Right renal cortex interstitium (tissue), 3 donors: ENCODE measurements at places on chromosomes 12 and 14. TPM values are rescaled to one million over a fixed set of nuclear protein-coding genes. Genes with fewer than 3 reads are reported as not detected.

GRCh38 chr14:34363733-34364134 lies 98.3 kb downstream of the SPTSSA start:
- DNase-seq: no peak

DNA sequence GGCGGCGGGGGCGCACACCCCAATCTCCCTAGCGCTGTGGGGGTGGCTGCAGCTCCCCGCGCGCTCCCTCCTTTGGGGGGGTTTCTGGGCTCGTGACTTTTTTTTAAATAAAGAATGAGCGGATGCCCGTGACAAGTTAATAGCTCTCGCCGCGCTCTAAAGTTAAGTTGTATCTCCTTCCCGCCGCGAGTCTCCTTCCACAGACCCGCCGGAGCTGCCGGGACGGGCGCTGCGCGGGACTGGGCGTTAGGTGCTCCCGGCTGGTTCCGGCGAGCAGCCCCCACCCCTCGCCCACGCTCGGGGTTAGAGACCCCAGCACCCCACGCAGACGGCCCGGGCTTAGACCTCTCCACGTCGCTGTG lies 82.6 kb upstream of the HMGA2 start:
- no peak for DNase-seq

DNA sequence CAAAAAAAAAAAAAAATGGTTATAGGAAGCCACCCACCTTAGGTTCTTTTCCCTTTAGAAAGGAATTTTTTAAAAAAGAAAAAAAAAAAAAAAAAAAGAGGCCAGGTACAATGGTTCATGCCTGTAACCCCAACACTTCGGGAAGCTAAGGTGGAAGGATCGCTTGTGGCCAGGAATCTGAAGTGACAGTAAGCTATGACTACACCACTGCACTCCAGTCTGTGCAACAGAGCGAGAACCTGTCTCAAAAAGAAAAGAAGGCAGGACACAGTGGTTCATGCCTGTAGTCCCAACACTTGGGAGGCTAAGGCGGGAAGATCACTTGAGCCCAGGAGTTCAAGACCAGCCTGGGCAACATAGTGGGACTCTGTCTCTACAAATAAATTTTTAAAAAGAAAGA lies 36.0 kb downstream of the SPTLC2 start:
- no peak for DNase-seq

DNA sequence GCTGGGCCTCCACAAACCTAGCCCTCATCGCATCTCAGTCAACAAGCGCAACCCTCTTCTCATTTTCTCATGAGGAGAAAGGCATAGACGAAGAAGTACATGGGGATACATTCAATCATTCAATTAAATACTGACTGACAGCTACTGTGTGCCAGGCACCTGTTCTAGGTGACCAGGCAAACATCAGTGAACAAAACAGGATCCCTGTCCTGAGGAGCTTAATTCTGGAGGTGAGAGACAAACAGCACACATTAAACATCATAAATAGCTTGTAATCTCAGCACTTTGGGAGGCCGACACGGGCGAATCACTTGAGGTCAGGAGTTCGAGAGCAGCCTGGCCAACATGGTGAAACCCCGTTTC lies 362 bp upstream of the ACYP1 start:
- no peak for DNase-seq

DNA sequence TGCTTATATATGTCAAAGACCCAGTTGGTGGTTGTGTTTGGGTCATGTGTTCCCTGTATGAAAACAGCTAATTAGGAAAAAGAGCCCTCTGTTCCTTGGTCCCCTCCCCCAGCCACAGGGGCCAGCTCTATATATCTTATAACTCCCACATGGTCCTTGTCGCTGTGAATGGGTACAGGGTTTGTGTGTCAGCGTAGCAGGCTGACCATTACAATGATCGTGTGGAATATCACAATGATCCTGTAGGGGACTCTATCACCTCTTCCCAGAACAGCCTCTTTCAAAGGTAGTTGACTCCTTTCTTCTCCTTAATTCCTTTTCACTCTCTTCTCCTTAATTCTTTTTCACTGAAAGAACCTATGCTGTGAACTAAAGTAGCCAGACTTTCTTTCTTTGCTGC lies 51.6 kb upstream of the RIC8B start:
- no peak for DNase-seq

DNA sequence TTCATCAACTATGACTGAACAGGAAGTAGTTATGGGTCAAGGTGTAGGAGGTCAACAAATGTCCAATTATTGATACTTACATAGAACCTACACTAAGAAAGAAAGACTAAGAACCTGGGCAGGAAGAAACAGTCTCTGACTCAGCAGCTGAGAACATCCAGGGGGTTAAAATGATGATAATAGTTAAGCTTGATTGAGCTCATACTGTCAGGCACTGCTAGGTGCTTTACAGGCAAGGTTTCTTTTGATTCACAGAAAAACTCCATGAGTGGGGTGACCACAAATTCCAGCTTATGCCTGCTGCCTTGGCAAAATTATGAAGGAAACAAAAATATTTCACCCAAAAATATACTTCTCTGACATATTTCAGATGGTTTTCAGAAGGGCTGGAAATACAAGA lies 75.0 kb downstream of the ACADS start:
- no peak for DNase-seq

- no peak for DNase-seq
Measured at GRCh38 chr14:73125746-73126145, 10.6 kb upstream of the PSEN1 start.

- DNase-seq: no peak
Measured at GRCh38 chr12:62725781-62726180, 209.2 kb downstream of the PPM1H start.

- no peak for DNase-seq
Measured at GRCh38 chr14:20219033-20219432, 4.5 kb upstream of the OR11H6 start.

DNA sequence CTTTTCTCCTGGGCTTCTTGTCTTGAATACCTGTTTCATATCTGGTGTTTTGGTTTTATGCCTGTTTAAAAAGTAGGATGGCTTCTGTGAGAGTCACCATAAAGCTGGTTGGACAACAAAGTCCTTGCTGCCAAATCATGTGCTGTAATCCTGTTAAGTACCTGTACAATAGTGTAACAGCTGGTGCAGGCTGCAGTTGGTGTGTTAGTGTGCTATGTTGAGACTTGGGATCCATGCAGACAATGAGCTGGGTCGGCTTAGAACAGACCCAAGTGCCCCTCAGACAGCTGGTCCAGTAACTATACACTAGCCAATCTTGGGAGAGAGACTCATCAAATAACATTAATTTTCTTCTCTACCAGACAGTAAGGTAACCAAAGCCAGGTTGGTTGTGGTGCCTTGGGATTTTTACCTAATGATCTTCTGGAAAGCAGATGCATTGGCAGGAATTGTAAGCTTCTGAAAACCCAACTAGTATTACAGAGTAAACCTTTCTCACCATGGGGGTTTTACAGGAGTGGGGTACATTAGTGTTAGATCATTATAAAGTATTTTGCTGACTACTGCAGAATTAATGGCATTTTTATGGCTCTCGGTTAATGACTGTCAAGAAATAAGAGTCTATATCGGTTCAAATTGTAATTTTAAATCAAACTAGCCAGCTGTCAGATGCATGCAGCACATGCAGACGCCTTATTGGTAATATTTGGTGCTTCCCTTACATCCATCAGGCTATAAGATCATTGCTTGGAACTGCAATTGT lies 231.2 kb downstream of the PDZRN4 start:
- no peak for DNase-seq

GRCh38 chr12:132295101-132295526 lies 34.3 kb downstream of the GALNT9 start:
- DNase-seq: no peak

DNA sequence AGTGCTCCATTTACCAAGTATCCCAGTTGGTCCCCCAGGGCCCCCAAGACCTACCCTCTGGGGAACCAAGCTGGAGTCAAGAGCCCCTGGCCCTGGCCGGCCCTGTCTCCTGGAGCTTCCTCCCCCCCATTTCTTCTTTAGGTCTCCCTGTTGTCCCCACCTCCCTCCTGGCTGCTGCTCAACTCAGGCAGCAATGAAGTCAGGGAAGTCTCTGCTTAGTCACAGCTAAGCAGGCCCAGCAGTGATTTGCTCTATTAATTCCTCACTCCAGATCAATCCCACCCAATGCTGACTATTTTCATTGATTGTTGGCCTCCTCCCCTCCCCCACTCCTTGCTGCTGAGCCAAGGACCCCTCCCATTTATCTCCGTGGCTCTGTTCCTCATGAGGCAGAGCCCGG lies 28.3 kb downstream of the VSX2 start:
- DNase-seq: no peak

DNA sequence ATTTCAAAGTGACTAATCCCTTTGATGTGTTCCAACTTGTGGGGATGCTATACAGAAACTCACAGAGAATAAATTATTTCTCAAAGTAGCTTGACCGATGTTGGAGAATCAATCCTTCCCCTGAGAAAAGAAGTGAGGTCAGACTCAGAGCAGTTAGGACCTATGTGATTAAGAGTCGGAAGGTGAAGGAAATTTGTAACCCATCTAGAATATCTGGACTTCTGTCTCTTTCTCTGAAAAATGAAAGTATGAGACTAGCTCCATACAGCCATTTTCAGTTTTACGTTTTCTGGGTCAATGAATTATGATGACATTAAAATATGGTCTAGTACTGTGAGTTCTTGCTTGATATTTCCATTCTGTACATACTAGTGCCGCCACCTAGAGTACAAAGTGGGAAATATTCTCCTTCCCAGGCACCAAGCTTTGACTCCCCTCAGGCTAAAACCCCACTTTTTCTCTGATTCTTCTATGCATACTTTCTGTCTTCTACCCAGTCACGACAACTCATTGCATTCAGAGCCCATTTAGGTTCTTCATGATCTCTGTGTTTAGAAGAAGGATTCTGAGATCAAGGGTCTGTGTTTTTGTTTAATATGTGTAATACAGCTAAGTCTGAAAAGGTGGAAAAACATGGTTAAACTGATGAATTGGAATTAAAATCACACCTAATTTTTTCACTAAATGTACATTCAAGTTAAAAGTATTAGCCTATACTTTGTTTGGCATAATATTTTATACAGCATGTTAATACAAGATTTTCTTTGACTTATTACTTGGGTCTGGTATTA lies 6.9 kb upstream of the NTS start:
- peak; percentile 45 for DNase-seq

DNA sequence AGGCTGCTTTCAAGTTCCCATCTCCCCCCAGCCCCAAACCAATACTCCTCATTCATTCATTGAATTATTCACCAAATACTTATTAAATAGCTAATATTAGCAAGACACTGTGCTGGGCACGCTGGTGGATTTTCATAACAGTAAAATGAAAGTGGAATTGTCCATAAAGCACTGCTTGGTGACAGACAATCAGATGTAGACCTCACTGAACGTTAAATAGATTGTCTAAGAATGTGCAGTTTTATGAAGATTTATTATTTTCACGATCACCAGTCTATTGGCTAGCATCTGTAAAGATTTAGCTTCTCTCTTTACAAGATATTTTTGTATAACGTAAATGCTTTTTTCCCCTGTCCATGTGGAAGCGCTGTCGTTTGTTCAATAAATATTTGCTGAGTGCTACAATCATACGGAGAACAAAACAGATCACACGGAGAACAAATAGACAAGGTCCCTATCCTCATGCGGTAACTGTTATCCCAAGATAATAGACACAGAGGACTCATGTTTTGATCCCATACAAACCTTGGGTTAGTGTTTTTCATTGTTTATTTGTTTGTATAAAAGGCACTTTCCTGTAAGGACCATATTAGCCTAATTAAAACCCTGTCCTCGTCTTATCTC lies 397.6 kb downstream of the BCAT1 start:
- DNase-seq: no peak

DNA sequence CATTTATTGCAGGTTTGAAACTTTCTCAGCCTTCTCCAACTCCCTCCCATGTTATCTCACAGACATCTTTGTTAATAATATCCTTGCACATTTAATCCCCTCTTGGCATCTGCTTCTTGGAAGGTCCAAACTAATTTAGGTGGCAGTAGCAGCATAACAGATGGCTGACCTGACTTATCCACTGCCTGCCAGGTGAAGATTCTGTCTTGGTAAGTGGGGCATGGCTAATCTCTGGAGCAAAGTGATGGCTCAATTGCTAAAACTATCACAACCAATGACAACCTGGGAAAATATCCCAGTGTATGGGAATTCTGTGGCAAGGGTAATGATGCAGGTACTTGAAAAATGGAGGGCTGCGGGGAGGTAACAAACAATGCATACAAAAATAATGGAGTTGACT lies 58.2 kb upstream of the ALG10B start:
- no peak for DNase-seq

GRCh38 chr12:108268397-108268796 lies 70.7 kb downstream of the CMKLR1 start:
- no peak for DNase-seq

DNA sequence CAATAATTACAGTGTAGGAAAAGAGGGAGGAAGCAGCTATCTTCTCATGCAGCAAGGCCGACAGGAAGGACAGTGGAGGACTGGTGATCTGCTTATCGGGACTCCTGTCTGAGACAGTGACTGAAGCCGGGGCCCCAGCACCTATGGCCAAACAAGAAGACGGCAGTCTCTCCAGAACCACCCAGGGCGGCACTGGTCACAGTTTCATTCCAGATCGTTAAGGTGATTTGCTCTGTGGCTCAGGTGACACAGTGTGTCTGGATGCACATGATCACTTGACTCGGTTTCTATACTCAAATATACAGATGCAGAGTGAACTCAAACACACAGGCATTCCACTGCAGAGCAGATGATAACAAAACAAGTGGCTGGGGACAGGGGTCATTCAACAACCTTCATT lies 52.1 kb upstream of the CORO1C start:
- no peak for DNase-seq

GRCh38 chr14:19823765-19824164 lies 20.2 kb downstream of the OR4N2 start:
- no peak for DNase-seq

DNA sequence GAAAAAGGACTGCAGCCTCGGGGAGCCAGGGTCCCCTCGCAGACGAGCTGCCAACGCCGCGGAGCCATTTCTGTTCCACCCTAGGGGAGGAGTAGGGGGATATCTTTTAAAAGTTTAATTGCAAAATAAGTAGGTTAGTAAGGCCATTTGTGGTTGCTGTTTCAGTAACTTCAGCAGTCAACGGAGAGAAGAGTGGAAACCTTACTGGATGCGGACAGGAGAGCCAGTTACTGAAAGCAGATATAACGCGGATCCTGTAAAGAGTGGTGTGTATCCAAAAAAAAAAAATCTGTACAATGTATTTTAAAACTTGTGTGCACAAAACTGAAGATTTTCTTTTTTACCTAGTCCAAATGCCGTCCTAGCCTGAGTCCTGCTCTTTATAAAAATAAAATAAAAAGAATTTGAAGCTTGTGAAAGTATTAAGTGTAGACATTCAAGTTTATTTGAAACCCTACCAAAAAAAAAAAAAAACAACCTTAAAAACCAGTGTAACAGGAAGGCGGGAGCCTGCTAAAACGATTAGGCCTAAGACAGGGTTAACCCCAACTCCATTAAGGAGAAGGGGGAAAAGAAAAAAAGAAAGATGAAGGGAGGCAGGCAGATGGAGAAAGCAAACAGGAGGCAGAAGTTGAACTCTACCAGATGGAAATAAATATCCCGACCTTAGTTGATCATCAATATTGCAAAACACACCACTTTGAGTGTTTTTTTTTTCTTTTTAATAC lies 1.0 kb upstream of the BTG1 start:
- DNase-seq: no peak

GRCh38 chr12:112664569-112664968 lies 127.0 kb upstream of the RPH3A start:
- DNase-seq: peak; percentile 15

Gene NTN4
- polyA plus RNA-seq: 114 TPM

Gene SALL2
- 65.4 TPM for polyA plus RNA-seq

Gene BCAT1
- polyA plus RNA-seq: 57.3 TPM

Gene SLC6A15
- polyA plus RNA-seq: 0.68 TPM

Gene PRB2
- not detected for polyA plus RNA-seq

Gene TMEM132C
- polyA plus RNA-seq: 3.0 TPM

Gene CBLN3
- polyA plus RNA-seq: 2.2 TPM

Gene RNASE7
- polyA plus RNA-seq: 0.96 TPM

Gene ACOT2
- polyA plus RNA-seq: 68.5 TPM
